ENCODE measurements at places on chromosomes 13 and 19.
A peak's percentile ranks its signal among the peaks of the same experiment; 100 is the strongest.

- peak; percentile 90 for DNase-seq
Observed at GRCh38 chr13:27522847-27523246, 72.5 kb upstream of the MTIF3 start.

GRCh38 chr19:40357640-40358039, 9.1 kb downstream of the PLD3 start:
- no peak for DNase-seq

GRCh38 chr13:109924376-109924775, 138.0 kb upstream of the IRS2 start:
- no peak for DNase-seq

GRCh38 chr13:26442541-26442940, 114.9 kb upstream of the WASF3 start:
- no peak for DNase-seq

GRCh38 chr19:14181906-14182305, 24.1 kb downstream of the ADGRL1 start:
- DNase-seq, result no peak

Measured in MV-4-11 (cell line).